ENCODE measurements at places on chromosomes 5 and 9.

GRCh38 chr9:17907779-17908508 lies 329.1 kb downstream of the SH3GL2 start:
- no peak for DNase-seq

- DNase-seq: no peak
Measured at GRCh38 chr9:121326130-121326838, 43.8 kb downstream of the STOM start.

- no peak for DNase-seq
Measured at GRCh38 chr5:172872997-172873491, 39.0 kb downstream of the ERGIC1 start.

DNA sequence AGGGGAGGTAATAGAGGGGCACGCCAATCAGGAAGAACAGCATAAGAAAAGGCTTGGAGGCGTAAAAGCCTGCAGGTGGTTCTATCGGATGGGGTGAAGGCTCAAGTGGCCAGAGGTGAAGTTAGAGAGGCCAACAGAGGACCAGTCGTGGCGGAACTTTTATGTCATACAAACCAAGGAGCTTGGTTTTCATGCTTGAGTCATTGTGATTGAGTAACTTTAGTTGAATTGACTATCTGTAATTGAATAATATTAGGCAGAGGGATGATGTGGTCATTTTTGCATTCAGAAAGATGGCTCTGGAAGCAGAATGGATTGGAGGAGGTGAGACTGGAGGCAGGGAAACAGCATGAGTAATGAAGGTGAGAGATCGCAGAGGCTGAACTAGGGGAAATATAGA lies 7.2 kb upstream of the SPINK4 start:
- DNase-seq: no peak

- no peak for DNase-seq
Measured at GRCh38 chr9:133563291-133563796, 28.8 kb downstream of the ADAMTSL2 start.

DNA sequence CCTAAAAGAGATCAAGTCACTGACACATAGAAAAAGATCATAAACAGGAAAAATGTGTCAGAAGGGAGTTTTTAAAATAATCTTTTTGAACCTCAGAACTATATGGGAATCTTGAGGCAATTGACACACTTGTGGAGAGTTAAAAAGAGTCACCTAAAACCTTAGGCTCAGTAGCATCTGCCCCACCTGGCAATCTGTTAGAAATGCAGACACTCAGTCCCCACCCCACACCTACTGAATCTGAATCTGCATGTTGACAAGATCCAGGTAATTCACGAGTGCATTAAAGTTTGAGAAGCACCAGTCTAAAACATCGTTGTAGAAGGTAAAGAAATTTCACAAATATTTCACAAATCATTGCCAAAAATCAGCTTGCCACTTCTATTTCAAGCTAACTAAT lies 388.3 kb downstream of the NR2F1-AS1 start:
- DNase-seq: no peak

DNA sequence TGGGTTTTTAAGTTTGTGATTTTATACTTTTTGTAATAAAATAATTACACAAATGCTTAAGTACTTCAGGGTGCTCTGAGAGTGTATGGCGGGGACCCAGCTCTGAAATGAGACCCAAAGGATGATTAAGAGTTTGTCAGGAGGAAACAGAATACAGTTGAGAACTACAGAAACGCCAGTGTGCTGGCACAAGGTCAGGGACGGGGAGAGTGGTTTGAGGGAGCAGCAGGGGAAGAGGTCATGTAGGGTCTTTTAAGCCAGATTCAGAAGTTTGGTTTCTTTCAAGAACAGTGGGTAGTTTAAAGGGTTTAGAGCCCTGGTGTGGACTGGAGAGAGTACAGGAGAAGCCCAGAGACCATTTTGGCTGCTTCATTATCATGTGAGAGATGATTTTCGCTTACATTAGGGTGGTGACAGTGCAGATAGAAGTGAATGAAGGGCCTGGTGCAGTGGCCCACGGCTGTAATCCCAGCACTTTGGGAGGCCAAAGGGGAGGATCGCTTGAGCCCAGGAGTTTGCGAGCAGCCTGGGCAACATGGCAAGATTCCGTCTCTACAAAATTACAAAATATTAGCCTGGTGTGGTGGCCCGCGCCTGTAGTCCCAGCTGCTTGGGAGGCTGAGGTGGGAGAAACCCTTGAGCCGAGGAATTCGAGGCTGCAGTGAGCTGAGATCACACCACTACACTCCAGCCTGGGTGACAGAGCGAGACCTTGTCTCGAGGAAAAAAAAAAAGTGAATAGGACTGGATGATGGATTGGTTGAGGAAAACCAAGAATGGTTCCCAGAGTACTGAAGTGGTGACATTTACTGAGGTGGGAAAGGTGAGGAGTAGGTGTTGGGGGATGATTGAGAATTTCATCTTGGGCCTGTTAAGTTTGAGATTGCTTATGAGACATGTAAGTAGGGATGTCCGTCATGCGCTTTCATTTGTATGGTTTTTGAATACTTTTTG lies 1.4 kb upstream of the ETF1 start:
- peak; percentile 11 for DNase-seq

DNA sequence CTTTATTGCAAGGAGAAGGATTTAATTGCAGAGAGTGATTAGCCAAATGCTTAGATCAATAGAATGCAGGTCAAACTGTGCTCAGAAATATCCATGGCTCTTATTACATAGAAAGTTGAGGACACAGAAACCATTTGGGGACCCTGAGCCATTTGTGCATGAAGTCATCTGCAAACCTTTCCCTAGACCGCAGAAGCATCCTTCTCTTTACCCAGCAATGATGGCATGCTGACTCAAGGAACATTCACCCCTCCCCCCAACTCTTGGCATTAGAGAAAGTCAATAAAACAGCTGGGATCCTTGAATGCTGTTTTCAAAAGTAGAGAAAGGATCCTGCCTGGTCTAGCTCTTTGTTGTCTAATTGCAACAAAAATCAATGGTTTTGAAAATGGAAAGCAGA lies 73.5 kb downstream of the PPP2R2B start:
- peak; percentile 65 for DNase-seq

DNA sequence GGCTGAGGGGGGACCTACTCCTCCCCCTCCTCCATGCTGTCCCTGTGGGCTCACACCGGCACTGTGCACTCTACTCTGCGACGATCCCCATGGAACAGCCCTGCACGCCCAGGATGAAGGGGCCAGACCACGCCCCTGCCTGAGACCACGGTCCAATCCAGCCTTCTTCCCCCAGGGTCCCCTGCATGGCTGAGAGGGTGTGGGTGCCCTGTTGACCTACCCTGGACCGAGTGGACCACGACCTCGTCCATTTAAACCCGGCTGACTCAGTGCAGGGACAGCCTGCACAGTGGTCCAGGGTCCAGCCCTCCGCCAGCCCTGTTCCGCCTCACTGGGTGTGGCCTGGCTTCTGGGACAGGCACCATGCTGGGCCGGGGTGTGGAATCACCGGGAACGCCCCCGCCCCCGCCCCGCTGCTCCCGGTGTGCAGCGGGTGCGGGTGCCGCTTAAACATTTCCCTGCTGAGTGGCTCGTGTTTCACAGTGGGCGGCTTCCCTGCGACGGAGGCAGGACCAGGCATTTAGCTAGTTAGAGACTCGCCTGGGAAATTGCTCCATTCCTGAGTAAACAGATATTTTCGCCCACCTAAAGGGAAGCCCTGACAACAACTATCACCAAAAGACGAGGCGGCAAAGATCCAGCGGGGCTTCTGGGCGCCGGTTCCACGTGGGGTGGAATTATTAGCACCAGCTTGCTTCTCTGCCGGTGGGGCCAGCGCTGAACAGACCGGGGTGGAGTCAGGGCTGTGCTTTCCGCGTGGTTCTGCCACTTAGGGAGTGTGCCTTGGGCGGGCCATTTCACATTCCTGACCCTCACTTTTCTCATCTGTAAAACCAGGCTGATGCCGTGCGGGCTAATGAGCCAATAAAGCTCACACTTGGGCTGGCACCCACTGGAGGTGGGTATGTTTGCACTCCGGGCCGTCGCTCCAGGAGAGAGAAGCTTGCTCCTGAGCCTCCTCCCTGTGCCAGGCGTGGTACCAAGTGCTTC lies 22.6 kb downstream of the DBH start:
- DNase-seq: peak; percentile 22

DNA sequence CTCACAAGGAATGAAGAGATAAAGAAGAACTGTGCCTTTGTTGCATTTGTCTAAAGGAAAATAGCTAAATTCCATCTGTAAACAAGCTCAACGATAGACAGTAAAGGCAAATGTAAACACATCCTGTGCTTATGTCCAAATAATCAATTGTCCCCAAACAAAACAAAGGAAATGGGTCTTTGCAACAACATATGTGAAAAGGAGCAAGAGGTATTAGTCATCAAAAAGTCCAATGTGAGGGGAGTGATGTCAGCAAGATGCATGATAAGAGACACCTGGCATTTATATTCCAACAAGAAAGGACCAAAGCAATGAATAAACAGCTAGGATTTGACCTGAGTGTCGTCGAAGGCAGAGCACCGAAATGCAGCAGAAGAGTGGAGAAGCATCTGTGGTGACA lies 209.1 kb downstream of the ASTN2 start:
- no peak for DNase-seq

DNA sequence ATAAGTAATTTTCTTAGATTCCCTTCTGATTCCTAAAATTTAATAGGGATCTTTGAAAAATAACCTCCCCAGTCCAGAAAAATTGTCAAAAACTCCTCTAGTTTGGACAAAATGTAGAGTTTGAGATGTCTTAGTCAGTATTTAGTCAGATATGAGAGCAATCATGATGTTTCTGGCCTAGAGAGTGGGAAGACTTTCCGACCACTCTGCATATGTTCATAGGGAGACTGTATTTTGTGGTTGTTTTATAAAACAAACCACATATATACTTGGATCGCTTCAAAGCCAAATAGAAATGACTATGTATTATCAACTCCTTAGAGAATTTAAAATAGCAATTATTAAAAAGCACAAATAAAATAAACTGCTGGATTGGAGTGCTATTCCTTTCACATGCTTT lies 15.8 kb downstream of the ZFAND5 start:
- DNase-seq: no peak

DNA sequence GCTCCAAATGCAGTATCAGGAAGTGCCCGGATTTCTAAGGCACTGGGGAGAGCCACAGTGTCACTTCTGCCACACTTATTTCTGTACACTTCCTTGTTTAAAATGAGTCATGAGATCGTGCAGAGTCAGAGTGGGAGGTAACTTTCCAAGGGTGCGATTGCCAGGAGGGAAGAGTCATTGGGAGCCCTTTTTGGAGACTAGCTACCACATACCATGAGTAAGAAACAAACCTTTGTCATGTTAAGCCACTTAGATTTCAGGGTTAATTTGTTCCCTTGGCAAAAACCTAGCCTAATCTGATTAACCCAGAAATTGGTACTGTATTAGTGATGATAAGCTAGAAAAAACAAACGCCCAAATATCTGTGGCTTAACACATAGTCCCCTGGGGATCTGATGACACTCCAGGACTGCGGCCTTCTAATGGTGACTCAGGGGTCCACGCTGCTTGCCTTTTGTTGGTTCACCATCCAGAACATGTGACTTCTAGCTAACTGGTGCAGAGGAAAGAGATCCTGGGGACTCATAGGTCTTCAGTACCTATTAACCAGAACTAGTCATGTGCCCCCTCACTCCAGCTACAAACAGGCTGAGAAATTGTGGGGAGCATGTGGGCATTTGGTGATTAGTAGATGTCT lies 48.6 kb upstream of the TLE1 start:
- peak; percentile 100 for DNase-seq

- DNase-seq: no peak
Measured at GRCh38 chr9:86054695-86055094, 44.7 kb downstream of the GOLM1 start.

DNA sequence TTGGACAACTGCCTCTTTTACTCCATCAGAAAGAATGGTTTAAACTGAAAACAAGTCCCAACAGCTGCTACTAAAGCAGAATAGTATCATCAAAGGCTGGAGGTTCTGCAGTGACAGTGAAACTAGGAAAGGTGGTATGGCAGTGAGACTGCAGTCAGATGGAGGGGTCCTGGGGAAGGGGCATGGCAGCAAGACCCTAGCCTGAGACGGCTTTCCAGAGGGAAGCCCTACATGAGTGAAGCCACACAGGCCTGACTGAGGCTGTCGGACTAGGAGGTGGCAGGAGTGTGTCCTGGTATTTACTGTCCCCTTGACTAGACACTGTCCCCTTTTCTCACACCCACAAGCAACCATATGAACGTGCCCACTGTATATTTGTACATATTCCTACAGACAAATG lies 40.4 kb upstream of the IPPK start:
- no peak for DNase-seq

DNA sequence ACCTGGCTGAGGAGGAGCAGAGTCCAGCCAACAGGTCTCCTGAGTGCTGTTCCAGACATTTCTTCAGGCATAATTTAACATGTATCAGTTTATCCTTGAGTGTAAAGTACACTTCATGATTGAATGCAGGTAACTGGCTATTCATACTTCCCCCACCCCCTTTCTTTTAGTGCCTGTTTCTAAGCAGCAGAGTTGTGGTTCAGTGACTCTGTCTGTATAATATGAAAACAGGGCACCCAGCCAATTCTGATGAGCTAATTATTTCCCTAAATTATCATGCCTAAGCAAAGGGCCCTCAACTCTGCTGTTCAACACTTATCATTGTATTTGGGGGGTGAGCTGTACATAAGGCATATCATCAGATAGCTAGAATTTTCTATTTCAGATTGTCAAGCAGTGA lies 51.9 kb upstream of the ZSWIM6 start:
- DNase-seq: peak; percentile 57

DNA sequence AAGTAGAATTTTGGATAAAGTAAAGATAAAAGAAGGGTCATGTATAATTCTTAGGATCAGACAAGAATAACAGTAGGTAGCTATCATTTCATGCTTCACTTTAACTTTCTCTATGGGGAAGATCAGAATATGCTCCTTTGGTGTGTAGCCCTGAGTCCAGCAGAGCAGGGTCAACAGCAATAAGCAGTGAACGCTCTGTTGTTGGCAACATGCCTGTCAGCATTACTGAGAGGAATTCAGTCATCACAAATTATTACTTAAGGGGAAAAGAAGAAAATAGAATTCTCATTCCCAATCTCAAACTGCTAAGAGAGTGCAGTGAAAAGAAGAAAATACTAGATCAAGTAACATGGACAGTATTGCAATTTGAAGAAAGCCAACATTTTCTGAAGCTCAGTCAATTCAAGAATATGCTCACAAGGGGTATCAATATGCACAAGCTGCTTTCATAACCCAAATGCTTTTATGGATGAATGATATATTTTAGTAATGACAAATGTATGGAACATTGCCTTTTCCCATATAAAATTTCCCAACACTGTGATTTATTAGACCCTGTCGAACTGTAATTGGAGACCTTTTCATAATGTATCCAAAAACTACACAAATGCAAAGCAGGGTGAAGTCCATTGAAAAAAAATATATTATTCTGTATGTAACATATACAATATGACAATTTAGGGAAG lies 1359.4 kb downstream of the EFNA5 start:
- no peak for DNase-seq
